ENCODE measurements at places on chromosomes 6 and 20.

GRCh38 chr6:39602601-39603519, 122.3 kb downstream of the KIF6 start:
- DNase-seq: no peak

GRCh38 chr6:143973097-143973966, 34.7 kb downstream of the PLAGL1 start:
- DNase-seq: no peak

DNA sequence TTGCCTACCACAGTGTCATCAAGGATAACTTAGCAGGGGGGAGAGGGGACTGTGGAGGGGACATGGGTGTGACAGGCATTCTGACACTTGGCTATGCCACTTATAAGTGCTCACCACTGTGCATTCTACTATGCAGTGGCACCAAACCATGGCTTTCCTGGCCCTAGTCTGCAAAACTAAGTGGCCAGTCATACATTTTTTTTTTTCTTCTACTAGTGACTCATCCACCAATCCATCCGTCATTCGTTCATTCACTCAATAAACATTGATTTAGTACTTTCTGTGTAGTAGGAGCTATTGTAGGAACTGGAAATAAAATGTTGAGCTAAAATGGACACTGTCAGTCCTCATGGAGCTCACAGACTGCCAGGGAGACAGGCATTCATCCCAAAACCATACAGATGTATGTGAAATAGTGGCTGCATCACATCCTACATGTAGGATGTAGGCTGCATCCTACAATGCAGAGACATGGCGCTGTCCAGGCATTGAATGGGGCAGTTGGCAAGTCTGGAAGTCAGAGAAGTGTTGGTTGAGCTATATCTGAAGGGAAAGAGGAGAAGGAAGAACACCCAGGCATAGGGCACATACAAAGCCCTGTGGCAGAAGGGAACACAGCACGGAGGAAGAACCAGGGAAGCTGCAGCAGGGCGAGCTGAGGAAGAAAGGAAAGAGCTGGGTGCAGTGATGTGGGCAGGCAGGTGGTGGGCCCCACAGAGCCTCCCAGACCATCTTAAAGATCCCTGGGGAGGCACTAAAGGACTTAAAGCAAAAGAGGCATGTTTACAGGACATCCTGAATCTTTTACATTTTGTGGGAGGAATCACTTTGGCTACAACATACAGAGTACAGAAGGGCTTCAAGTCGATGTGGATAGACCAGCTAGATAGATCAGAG, 224.4 kb downstream of the UST start:
- DNase-seq: no peak

DNA sequence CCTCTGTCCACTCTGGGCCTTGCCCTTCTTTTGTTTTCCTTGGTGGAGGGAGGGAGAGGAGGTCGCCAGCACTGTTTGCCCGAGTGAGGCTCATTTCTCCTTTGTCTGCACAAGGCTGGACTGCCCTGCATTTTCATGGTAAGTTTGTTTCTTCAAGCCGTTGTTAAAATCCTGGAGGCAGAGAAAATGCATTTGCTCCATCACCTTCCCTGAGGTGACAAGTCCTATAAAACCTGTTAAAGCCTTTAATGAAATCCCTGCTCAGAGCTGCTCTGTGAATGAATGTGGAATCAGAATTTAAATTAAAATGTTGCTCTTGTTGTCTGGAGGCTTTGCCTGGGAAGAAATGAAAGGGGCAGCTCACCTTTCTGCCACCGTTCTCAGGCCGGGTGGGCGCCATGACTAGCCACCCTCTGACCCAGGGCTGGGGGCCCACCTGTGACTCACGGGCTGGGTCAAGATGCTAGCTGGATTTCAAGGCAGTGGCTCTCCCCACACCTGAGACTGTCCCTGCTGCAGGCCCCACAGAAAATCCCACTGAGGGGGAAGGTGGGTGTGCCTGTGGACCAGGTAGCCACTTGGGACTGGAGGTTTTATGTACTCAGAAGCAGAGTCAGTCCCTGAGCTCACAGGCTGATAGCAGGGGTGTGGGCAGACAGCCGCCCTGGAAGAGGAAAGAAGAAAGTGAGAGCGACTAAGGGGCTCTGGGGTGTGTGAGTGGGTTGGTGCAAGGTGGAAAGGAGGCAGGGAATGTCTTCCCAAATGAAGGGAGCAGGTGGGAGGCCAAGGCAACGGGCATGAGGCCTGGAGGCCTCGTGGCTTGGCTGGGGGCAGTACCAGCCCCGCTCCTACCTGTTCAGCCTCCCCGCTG, 24.0 kb upstream of the MYT1 start:
- no peak for DNase-seq

- peak; percentile 15 for DNase-seq
Measured at GRCh38 chr6:47335466-47335865, 25.8 kb upstream of the TNFRSF21 start.

GRCh38 chr6:169789944-169790927, 38.8 kb downstream of the ERMARD start:
- peak; percentile 52 for DNase-seq

GRCh38 chr6:13500915-13501314, 13.5 kb upstream of the GFOD1 start:
- no peak for DNase-seq

DNA sequence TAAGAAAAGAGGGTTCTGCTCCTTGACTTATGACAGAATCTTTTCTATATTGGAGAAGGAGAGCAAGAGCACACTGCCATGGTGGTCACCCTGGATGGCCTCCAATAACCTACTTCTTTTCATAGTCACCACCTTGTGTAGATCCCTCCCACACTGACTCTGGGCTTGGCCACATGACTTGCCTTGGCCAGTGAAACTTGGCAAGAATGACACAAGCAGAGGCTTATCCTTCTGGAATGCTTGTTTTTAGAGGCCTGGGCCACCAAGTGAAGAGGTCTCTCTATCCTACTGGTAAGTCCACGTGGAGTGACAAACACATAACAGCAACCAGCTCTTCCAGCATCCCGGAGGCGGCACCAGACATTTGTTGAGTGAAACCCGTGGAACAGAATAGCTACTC, 349.4 kb upstream of the JARID2 start:
- no peak for DNase-seq

GRCh38 chr6:134512981-134513391, 195.1 kb upstream of the SGK1 start:
- no peak for DNase-seq

DNA sequence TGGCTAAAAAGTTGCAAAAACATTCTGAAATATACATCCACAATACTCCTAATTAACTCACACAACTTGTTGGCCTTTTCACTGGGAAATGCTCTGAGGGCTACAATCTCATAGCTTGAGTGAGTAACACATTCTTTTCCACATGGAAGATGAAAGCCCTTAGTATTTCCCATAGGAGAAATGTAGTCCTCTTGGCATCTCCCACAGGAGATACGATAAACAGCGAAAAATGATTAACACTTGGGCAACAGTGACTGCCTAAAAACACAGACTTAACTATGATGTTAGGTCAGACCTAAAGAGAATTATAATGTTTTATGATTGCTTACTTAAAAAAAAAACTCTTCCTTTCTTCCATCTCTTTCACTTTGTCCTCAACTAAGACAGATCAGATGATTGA, 9.0 kb downstream of the MYLK4 start:
- DNase-seq: no peak

DNA sequence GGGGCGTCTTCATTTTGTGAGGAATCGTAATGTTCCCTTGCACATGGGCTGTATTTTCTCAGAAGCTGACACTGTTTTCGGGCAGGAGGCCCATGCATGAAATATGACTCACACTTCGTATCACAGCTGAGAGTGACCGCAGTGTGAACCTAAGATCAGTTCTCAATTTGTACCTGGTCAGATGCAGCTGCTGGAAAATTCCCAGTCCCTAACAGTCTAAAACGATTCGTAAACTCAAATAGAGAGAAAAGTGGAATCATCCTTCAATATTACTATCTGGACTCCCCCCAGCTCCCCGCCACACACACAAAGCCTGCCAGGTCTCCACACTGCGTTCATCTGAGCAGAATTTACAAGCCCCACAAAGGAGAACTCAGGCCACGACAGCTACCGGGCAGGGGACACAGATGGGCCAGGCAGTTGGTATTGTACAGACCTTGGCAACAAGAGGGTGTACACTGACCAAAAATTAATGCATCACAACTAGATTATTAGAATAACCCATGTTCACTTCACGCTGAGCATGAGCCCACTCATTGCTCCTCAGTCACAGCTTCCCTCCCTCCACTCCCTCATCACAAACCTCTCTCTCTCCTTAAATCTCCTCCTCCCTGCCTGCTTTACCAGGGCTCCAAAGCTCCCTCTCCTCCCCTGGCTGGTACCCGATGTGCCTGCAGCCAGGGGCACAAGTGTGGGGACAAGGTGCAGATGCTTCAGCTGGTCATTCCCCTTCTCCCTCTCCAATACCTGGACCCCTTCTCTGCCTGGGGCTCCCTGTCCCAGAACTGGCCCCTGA, 488.4 kb downstream of the PREX1 start:
- no peak for DNase-seq

DNA sequence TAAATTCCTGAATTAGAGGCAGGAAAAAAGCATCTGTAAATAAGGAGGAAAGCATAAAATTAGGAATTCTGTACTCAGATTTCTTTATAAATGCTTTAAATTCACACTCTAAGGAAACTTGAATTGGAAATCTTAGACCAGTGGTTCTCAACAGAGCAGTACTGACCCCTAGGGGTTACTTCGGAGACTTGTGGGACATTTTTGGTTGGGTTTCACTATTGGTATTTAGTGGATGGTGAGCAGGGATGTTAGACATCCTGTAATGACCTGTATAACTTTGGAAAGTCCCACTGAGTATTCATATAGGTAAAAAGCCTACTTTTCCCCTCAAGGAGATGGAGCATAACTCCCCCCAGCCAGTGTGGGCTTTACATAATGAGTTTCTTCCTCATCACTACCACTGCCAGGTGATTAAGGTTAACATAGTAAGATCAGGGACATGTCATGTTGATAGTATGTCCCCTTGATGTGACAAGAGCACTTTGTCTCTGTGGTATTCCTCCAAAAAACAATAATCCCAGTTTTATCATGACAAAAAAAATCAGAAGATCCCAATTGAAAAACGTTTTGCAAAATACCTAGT, 31.0 kb downstream of the GLO1 start:
- DNase-seq: peak; percentile 61

- no peak for DNase-seq
Measured at GRCh38 chr6:17204533-17204932, 76.6 kb upstream of the RBM24 start.

GRCh38 chr6:43973357-43973756, 153.9 kb downstream of the MRPL14 start:
- DNase-seq: no peak

GRCh38 chr6:13437218-13437996, 50.0 kb downstream of the GFOD1 start:
- DNase-seq: no peak

- DNase-seq: peak; percentile 49
Measured at GRCh38 chr6:159720708-159721107, 6.6 kb upstream of the WTAP start.

DNA sequence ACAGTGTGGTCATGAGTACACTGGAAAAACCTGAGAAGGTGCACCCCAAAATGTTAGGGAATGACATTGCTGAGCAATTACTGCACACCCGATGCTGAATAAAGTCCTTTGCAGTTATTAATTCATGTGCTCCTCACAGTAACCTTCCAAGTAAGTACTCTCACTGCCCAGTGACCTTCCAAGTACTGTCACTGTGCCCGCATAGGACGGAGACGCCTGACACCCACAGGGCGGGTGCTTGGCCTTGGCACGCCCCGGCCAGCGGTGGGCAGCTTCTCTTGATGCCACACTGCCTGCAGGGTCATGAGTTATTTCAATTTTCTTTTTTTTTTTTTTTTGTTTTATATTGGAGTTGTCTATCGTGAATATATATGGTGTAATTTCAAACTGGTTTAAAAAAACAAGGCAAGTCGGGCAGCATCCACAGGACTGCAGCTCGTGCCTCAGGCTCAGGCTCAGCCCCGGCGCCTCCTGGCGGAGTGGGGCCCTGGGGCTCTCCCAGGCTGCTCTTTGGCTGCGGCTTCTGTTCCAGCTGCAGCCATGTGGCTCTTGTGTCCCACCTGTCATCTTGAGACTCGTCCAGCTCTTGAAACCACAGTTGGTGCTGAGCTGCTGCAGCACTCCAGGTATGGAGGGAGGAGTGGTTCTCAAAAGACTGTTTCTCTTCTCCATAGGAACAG, 27.0 kb downstream of the PNLDC1 start:
- DNase-seq: no peak

- no peak for DNase-seq
Measured at GRCh38 chr6:1701668-1702353, 92.1 kb downstream of the FOXC1 start.

GRCh38 chr6:107594736-107595135, 104.8 kb downstream of the SOBP start:
- DNase-seq: no peak

DNA sequence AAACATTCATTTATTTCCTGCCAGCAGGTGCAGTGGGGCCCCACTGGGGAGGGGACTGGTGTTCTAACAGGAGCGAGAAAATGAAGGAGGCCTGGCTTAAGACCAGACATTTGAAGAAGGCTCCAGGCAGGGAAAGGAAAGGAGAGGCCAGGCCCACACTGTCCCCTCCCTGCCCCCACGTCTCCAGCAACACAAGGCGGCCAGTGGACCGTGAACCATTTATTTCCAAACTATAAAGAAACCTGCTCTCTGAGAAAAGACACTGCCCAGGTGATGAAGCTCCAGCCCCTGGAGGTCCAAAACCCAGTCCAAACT, 41.4 kb upstream of the CDH22 start:
- DNase-seq: no peak

DNA sequence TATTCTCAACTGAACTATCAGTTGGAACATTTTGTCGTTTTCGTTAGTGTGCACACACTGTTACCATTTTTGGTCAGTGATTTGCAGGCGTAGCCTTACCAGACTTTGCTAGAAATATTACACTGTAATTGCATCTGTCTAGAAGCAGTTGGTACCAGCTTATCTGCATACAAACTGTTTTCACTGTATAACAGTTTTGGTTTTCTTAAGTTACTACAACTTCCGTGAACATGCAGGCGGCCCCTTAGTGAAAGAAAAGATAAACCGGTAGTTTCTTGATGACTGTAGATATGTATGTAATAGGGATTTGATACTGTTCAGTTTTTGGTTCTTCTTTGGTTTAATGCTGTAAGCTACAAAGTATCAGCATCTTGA, 1.3 kb downstream of the DSTN start:
- DNase-seq: peak; percentile 30

DNA sequence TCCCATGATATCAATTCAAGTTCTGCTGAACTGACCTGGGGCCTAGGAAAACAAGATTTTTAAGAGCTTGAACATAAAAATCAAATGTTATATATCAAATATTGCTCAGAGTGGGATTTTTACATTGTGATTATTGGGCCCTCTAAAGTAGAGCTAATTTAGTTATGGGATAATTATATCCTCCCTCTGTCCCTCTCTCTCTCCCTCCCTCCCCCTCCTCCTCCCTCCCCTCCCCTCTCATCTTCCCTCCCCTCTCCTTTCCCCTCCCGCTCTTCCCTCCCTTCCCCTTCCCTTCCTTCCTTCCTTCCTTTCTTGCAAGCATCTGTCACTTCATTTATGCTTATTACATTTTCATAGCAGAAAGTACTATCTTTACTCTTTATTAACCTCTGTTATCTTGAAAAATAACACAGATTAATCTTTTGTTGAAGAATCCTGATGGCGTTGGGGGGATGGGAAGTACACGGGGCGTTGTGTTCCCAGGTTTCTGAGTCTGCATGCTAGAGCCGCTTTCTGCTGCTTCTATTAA, 32.8 kb downstream of the KIF25 start:
- no peak for DNase-seq

- DNase-seq: no peak
Measured at GRCh38 chr6:14488180-14488579, 370.6 kb downstream of the CD83 start.

All from MM.1S (cell line).